Activated naive CD4-positive, alpha-beta T cell (primary cell): ENCODE measurements at places on chromosomes 6 and 20.

- DNase-seq: no peak
Measured at GRCh38 chr6:163289447-163289846, 125.1 kb upstream of the QKI start.

DNA sequence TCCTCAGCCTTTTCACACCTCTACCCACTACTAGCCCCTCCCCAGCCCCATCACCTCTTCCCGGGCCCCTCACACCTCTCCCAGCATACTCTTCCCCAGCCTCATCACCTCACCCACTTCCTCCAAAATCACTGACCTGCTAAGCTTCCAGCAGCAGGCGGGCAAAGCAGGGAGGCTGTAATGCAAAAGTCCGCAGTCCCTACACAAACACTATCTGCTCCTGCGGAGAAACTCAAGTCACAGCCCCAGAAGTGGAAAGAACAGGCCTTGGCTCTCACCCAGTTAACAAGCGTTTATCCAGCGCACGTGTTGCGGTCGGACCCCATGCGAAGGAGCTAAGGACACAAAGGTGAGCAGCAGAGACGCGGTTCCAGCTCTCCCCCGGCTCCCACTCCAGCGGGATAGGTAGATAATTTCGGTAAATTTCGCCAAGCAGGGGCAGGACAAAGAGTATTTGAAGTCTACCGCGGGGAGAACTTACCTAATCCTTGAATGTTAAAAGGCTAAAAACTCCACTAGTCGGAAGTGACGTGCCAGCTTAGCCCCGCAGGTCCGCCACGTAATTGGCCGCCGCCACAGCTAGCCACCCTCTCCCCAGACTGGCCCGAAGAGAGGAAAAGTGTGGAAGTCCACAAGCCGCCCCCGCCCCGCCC lies 728 bp upstream of the TRIM39 start:
- DNase-seq: peak; percentile 65

GRCh38 chr6:22614547-22614946 lies 45.2 kb downstream of the HDGFL1 start:
- DNase-seq: no peak

- DNase-seq: no peak
Measured at GRCh38 chr6:29925727-29926412, 16.5 kb upstream of the HLA-A start.

GRCh38 chr20:19868441-19868840 lies 110.4 kb downstream of the RIN2 start:
- DNase-seq: no peak

DNA sequence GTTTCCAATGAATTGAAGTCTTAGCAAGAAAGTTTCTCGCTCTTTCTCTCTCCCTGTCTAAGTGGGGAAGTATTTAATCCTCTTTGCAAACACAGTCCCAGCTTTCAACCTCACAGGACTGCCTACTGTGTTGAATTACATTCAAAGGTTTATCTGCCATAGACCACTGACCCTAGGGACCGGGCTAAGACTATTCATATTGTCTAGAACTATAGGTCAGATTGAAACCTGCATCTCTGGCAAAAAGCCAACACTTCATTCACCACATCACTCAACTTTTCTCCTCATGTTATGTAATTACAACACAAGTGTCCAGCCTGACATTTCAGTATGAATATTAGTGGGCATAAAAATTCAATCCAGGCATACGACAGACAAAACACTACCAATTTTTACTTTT lies 314.7 kb upstream of the RSPO3 start:
- DNase-seq: no peak

DNA sequence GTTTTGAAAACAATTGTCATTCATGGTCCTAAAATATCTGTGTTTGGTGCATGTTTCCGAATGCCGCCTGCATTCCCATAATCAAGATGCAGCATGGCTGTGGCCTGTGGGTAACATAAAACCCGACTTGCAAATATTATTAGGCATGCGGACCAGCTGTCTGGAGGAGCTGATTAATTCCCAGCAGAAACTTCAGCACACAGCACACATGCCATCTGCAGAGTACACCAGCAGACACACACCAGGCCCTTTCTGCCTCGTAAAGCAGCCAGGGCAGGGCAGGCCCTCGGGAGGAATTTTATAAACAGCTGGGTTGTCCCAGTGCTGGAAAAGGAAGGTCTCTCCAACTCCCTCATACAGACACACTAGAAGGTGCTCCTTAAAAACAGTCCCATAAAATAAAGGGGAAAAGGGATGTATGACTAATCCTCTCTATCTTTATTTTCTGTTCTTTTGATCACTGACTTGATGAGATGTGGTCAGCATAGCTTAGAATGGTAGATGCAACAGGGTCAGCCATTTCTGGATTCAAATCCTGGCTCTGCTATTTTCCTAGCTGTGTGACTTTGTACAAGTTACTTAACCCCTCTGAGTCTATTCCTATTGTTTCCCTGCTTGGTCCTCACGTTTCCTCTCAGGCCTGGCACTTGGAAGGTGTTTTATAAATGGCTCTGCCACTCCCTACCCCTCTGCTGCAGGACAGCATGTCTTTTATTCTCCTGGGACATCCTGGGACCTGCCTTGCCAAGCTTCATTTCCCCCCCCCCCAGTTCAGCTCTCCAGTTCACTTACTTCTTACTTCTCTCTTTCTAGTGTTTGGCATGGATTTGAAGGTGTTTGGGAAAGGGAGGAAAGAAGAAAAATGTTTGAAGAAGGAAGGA lies 85.9 kb upstream of the TRAF3IP2 start:
- DNase-seq: no peak

DNA sequence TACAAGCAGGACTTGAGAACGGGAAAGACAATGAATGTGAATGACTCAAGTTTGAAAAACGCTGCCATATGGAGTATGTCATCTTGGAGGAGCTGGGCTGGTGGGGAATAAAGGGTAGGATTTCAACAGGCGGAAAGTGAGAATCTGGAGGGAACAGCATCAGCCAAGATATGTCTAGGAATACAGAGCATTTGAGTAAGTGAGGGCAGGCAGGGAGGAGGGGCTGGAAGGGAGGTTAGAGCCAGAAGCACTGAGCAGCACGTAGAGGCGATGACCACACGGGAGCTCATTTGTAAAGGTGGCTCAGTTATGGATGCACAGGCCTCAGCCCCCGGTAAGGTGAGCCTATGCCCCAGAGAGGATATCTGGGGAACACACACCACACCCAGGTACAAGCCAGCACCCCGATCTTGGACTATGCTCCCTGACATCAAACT lies 115.1 kb downstream of the ZMYND8 start:
- DNase-seq: no peak

DNA sequence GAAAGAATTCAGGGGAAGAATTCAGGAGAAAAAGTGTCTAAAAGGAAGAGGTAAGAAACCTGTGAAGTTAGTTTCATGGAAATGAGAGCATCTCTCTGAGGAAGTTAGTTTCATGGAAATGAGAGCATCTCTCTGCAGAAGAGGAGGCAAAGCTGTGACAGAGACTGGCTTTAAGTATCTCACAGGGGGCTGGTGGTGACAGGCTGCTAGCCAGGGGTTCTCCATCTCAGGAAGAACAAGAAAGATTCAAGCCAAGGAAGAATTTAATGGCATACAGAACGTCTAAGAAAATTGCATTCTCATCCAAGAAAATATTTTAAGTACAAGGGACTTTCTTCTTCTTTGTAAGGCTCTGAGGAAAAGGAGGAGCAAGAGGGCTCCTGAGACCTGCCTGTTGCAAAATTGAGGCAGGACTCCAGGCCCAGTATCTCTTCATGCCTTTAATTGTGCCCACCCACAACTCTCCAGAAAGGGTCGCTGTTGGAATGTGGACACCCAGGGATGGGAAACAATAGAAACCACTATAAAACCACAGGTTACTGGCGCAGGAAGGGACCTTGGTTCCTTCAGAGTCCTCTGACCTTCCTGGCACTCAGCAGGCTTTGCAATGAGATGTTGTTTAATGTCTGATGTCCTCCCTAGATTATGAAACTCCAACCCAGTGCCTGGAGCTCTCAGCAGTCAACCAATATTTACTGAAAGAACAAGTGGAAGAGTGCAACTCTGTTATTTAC lies 136.8 kb downstream of the FNDC1 start:
- DNase-seq: no peak

DNA sequence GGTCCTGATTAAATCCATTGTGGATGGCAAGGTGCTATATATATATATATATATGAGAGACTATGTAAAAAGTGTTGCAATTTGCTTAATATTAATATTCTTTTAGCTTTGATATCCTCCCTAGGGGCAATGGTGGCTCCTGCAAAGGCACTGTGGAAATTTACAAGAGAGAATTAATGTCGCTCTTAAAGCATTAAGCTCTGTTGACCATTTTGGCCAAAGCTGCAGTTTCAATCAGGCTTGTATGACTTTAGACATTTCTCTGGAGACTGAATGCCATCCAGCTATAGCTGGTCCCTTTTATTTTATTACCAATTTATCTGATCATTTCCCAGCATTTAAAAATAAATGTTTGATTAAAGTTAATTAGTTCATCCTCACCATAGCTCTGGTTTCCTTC lies 155.3 kb downstream of the JARID2 start:
- no peak for DNase-seq

DNA sequence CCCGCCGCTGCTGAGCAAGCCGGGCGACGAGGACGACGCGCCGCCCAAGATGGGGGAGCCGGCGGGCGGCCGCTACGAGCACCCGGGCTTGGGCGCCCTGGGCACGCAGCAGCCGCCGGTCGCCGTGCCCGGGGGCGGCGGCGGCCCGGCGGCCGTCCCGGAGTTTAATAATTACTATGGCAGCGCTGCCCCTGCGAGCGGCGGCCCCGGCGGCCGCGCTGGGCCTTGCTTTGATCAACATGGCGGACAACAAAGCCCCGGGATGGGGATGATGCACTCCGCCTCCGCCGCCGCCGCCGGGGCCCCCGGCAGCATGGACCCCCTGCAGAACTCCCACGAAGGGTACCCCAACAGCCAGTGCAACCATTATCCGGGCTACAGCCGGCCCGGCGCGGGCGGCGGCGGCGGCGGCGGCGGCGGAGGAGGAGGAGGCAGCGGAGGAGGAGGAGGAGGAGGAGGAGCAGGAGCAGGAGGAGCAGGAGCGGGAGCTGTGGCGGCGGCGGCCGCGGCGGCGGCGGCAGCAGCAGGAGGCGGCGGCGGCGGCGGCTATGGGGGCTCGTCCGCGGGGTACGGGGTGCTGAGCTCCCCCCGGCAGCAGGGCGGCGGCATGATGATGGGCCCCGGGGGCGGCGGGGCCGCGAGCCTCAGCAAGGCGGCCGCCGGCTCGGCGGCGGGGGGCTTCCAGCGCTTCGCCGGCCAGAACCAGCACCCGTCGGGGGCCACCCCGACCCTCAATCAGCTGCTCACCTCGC lies 1.5 kb downstream of the ARID1B start:
- no peak for DNase-seq

GRCh38 chr20:24771542-24772061 lies 177.5 kb upstream of the CST7 start:
- no peak for DNase-seq

GRCh38 chr6:69704916-69705315 lies 91.9 kb downstream of the LMBRD1 start:
- no peak for DNase-seq

DNA sequence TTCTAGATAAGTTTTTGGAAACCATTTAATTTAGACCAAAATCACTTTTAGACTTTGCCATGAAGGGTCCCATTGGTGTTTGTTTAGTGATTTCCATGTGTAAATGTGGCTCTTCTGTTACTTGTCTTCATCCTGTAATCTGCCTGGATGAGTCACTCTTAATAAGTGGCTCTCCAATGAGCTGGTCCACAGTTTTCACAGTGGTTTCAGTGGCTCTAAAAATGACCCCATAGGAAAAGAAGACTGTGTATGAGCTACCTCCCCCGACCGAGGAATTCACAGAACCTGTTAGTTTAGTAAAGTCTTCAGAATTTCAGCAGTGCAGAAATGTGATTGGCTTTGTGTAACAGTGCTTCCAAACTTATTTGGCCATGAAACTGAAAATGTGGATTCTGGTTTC lies 492.0 kb upstream of the MARCKS start:
- no peak for DNase-seq

DNA sequence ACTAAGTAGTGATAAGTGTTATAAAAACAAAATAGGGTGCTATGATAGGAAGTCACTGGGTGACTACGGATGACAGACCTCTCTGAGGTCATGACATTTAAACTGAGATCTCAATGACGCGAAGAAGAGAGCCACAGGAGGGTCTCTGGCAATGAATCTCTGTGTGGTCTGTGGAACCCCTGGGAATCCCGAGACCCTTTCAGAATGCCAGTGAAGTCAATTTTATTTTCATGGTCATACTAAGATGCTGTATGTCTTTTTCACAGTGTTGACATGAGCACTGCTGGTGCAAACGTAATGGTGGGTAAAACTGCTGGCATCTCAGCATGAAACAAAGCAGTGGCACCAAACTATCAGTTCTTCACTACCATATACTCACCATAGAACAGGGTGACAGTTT lies 155.0 kb downstream of the GJA10 start:
- no peak for DNase-seq

GRCh38 chr20:18326990-18327389 lies 38.7 kb downstream of the ZNF133 start:
- DNase-seq: no peak

- DNase-seq: no peak
Measured at GRCh38 chr6:5818959-5819358, 187.8 kb downstream of the NRN1 start.

GRCh38 chr6:139547122-139547776 lies 172.8 kb upstream of the CITED2 start:
- no peak for DNase-seq

DNA sequence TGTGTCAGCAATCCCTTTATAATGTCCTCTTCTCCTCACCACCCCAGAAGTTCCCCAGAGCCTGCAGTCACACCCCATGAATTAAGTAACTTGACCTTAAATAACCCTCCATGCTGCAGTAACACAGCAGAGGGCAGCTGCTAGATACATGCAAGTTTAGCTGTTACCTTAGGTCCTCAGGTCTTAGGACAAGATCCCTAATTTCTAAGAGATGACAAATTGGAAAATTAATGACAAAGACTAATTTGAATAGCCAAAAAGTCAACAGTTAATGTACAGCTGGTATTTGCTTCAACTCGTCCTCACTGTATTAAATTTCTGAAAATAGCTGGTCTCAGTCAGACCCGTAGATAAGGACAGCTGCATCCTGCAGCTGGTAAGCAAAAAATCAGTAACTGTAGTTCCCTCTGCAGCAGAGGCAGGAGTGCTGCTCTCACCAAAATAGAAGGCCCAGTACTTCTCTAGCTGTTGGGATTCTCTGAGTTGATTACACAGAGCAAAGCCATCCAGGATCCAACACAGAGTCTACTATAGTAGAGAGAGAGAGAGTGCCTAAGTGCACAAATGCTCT lies 62.4 kb downstream of the TNFRSF21 start:
- no peak for DNase-seq

DNA sequence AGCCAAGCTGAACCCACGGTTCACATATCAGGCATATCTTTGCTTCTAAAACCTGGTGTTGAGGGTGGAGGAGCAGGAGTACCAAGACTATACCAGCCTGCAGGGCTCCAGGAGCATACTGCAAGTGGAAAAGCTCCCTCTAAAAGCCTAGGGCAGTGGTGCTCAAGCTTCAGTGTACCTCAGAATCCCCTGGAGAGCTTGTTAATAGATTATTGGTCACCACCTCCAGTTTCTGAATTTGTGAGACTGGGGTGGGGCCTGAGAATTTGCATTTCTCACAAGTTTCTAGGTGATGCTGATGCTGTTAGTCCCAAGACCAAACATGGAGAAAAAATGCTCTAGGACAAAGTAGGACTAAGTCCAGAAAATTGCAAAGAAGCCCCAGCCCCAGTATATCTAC lies 65.4 kb downstream of the FILIP1 start:
- no peak for DNase-seq

- DNase-seq: no peak
Measured at GRCh38 chr20:53853111-53853713, 217.2 kb downstream of the BCAS1 start.

- peak; percentile 23 for DNase-seq
Measured at GRCh38 chr6:35048631-35049083, 92.5 kb downstream of the TCP11 start.
